ENCODE measurements at places on chromosomes 2 and 18.

DNA sequence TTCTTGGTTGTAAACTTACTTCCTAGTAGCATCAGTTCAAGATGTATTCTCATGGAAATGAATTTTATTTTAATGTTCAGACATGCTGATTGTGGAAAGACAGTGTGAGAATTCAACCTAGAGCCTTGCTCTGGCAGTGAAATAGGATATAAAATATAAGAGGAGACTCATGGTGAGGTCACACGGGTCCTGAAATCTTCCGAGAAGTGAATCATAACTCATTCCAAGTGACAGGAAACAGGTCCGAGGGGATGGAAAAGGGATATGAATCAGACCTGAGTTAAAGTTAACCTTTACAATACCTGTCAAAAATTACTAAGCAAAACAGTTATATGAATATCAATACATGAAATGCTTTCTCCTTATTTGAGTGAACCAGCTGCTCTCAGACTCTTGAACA, 185.2 kb upstream of the LRRTM1 start:
- peak; percentile 23 for DNase-seq

DNA sequence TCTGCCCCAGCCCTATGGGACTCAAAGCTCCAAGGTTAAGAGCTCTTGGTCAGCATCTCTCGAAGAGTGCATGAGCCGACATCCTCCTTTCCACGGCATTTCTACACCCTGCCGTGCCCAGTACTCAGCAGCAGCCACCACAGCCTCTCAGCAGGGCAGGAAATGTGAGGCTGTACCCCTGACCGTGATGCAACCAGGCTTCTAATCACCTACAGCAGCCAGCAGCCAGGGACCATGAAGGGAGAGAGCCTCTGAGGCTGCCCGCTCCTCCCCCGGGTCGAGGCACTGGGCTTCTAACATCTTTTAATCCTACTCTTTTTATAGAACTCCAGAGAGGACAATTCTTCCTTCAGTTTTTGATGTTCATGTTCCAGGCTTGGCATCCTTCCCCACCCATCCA, 6.5 kb downstream of the CYS1 start:
- DNase-seq, result no peak

GRCh38 chr18:56959120-56959519, 187.8 kb upstream of the BOD1L2 start:
- DNase-seq, result no peak

DNA sequence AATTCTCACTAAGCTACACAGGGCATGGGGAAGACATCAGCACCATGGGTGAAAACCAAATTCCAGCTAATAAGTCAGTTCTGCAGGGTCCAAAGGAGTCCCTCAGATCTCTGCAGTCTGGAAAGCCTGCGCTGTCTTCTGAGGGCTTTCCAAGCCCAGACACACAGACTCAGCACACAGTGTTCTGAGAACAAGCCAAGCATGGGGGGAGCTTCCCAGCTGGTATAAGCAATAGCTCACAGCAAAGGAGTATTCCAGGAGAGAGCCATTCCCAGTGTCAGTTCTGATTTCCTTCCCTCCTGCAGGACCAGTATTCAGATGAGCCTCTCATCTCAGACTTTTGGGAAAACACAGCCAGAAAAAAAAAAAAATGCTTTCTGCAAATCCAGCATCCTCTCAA, 370.8 kb downstream of the TNS1 start:
- DNase-seq, result no peak

GRCh38 chr2:231914077-231914690, 12.0 kb downstream of the NPPC start:
- DNase-seq, result no peak

Measured in fibroblast of villous mesenchyme (primary cell).